Activated T-helper 2 cell treated with anti-CD3 and anti-CD28 coated beads, Interferon-gamma antibody, Interleukin-2, Interleukin-4, amounts not matched to agents 10 μg/mL and 5 μg/mL and 100 μg/mL, durations not matched to agents 14 hours and 24 hours and 36 hours (primary cell): ENCODE measurements at places on chromosomes 12 and 14. TPM values are rescaled to one million over a fixed set of nuclear protein-coding genes. Genes with fewer than 3 reads are reported as not detected.

DNA sequence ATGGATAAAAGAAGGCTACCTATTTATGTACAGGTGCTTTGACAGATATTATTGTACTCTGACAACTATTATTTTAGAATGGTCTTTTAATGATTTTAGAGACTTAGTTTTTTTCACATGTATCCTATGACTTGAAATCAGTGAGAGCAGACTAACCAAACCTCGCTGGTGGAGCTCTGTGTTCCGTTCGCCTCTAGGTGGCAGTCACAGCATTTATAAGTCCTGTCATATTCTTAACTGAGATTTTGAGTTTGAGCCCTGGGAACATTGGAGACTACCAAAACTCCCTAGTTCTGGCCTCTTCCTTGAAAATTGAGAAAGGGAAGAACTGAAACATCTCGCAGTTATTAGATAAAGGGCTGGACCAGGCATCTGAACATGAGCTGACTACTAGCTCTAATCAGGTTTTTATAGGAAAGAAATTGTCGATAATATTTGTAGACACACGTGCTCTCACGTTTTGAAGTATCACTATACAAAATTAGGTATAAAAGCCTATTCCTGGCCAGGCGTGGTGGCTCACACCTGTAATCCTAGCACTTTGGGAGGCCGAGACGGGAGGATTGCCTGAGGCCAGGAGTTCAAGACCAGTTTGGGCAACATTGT, 48.3 kb downstream of the TTLL5 start:
- H3K4me3 ChIP-seq, result no peak overlapping the region
- H3K36me3 ChIP-seq, result peaks cover 3% of the 10 kb centered on the region
- DNase-seq, result peak; percentile 34
- H3K27ac ChIP-seq, result no peak overlapping the region
- H3K4me1 ChIP-seq, result no peaks in the 10 kb centered on the region

Gene MEG3
- not detected in 2 replicates for total RNA-seq

- H3K4me1 ChIP-seq, result peaks cover 35% of the 10 kb centered on the region
- no peaks in the 10 kb centered on the region for H3K36me3 ChIP-seq
- peak within 1 kb of the TSS; percentile 85 for H3K27ac ChIP-seq
- peaks cover 23% of the 10 kb centered on the region for H3K27me3 ChIP-seq
- no peak for DNase-seq
- peak within 1 kb of the TSS; percentile 94 for H3K4me3 ChIP-seq
Measured at GRCh38 chr12:54419088-54419887, at the start of gene ITGA5. TSS of gene ITGA5 (minus strand) at chr12:54419266. CDS start at chr12:54419198, 68 bp downstream.

DNA sequence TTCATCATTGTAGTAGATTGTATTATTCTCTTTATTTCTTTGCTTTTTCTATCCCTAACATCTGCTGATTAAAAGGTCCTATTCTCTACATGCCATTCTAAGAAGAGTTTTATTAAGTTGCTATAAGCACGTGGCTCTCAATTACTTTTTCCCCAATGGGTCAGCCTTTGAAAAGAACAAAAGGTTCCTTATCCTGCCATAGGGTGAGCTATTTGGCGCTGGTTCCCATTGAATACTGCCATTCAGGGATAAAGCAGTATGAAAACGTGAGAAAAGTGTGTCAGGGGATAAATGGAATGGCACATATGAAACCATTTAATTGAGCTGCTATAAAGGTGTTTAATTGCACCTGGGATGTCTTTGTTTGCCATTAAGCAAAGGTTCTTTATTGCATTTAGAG, 80.9 kb downstream of the SYNE2 start:
- H3K36me3 ChIP-seq, result no peaks in the 10 kb centered on the region
- H3K27ac ChIP-seq, result no peak overlapping the region
- H3K27me3 ChIP-seq, result no peaks in the 10 kb centered on the region

DNA sequence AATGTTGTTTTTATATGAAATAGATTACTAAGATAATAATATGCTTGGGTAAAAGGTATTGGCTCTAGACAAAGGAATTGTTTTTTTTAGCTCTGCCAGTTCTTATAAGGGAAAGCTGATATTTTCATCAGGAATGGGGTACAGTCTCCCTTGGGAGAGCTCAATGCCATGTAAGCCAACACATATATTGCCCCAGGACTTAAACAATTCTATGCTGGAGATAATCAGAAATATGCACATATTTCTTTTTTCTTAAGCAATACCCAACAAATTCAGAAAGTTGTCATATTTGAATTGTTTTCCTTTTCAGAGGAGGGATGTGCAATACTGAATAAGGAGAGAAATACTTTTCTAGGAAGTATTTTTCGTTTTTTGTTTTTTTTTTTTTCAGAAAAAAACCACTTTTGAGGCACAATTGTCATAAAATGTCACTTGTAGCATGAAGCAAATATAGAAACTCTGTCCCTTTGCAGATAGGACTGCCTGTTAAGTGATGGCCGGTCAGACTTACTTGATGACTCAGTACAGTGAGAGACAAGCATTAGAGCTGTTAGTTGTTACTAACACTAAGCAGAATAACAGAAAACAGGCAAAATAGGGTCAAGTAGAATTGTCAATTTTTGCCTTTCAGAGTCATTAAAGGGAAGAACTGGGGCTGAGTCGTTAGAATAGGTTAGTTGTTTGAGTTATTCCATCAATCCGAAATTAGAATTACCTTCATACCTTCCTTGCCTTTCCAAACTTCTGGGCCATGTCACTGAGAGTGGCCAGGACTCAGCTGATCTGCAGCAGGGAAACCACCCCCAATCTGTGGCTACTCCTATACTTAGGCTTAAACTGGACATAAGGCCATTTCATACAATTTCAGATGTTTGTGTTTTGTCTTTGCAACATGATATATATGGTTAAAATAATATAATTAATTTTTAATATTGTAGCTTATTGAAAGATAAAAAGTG, 168.1 kb downstream of the SLC38A4 start:
- H3K4me3 ChIP-seq, result no peak overlapping the region
- H3K27me3 ChIP-seq, result no peaks in the 10 kb centered on the region
- peaks cover 7% of the 10 kb centered on the region for H3K36me3 ChIP-seq
- no peak for DNase-seq

Gene SERPINA5
- total RNA-seq, result not detected in 2 replicates

DNA sequence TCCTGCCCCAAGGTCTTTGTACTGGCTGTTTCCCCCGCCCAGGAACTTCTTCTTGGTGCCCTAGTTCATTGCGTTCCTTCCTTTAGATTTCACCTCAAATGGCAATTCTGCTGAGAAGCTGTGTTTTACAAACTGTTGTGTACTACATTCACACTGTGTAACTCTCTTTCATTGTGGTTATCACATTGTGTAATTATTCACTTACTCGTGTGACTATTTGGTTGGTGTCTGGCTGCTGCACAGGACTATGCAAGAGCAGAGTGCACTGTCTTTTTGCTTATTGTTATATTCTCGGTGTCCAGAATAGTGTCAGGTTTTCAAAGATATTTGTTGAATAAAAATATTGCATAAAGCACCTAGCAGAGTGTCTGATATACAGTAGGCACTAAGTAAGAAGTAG, 177.2 kb upstream of the PRICKLE1 start:
- no peaks in the 10 kb centered on the region for H3K27me3 ChIP-seq
- H3K36me3 ChIP-seq, result no peaks in the 10 kb centered on the region
- no peak overlapping the region for H3K27ac ChIP-seq
- no peak for DNase-seq

DNA sequence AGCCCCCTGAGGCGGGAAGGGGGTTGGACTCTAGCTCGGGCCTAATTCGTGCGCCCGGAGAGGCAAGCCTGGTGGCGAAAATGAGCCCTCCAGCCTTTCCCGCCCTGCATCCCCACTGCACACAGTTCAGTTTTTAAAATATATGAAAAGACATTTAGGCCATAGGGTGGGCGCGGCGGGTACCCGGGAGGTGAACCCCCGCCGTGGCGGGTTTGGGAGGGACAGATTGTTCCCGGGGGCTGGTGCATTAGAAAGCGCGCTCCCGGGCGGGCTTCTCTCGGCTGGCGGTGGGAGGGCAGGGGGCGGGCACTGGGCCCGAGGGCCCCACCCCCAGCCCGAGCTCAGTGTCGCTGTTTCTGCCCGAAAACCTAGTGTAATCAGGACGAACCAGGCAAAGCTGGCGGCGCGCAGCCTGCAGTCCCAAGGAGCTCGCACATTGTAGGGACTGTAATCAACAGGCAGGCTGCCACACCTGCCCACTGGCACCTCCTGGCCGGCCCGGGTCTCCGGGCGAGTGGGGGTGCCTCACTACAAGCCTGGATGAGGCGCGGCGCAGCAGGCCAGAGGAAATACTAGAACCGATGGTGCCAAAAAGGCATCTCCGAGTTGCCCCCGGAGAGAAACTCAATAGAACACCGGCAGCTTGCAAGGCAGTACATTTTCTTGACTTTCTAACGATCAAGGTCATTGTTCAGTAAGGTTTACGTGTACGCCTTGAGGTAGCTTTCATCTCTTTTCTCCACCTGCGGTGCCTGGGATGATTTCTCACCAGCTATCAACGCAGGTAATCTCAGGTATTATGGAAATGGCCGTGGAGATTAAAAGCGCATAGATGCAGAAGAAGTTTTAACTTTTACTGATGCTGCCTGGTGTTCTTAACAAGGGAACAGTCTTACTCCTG, 764 bp upstream of the SPTB start:
- no peaks in the 10 kb centered on the region for H3K36me3 ChIP-seq
- no peak overlapping the region for H3K27ac ChIP-seq
- H3K4me1 ChIP-seq, result peaks cover 9% of the 10 kb centered on the region
- H3K27me3 ChIP-seq, result peaks cover 69% of the 10 kb centered on the region
- peak overlapping the region; percentile 78 for H3K4me3 ChIP-seq
- peak; percentile 39 for DNase-seq

Gene PTPN11
- total RNA-seq, result 150 and 153 TPM in 2 replicates

GRCh38 chr14:94681300-94682060, 69.3 kb downstream of the SERPINA3 start:
- no peak for DNase-seq
- no peaks in the 10 kb centered on the region for H3K27me3 ChIP-seq
- no peak overlapping the region for H3K27ac ChIP-seq
- H3K4me3 ChIP-seq, result no peak overlapping the region
- no peaks in the 10 kb centered on the region for H3K36me3 ChIP-seq
- no peaks in the 10 kb centered on the region for H3K4me1 ChIP-seq

DNA sequence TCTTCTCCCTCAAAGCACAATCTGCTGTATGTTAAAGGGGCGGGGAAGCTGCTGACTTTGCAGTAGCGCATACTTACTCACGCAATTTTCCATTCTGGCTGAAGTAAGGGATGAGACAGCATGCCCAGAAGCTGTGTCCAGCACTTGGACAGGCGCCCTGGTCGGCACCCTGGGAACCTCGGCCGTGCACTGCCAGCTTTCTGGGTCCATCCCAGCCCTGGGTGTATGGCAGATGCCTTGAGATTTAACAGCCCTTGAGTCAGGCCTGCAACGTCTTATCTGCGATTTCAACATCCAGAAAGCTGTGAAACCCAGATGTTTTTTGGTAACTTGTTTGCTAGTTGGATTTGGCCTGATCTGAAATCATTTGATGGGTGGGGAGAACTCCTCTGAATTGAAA, 16.1 kb downstream of the EML1 start:
- no peak for DNase-seq
- H3K36me3 ChIP-seq, result no peaks in the 10 kb centered on the region
- no peaks in the 10 kb centered on the region for H3K4me1 ChIP-seq
- H3K27me3 ChIP-seq, result peaks cover 34% of the 10 kb centered on the region
- H3K4me3 ChIP-seq, result no peak overlapping the region
